Testis (tissue), 5 donors: ENCODE measurements at places on chromosomes 3 and 15. TPM values are rescaled to one million over a fixed set of nuclear protein-coding genes. Genes with fewer than 3 reads are reported as not detected.

CLDN11 gene
- total RNA-seq = 1,538 TPM

WNT5A gene
- 12.4 TPM for total RNA-seq

SNX22 gene
- total RNA-seq = 2.0 TPM

- no peaks in the 10 kb centered on the region for H3K4me1 ChIP-seq
- H3K27me3 ChIP-seq = no peaks in the 10 kb centered on the region
- no peak overlapping the region for H3K4me3 ChIP-seq
- H3K27ac ChIP-seq = no peak overlapping the region
These were observed 36.4 kb downstream of the ETFA start for GRCh38 chr15:76274821-76275220.

GRCh38 chr3:22887664-22888291 lies 315.3 kb upstream of the UBE2E2 start:
- H3K27me3 ChIP-seq = no peaks in the 10 kb centered on the region
- H3K4me1 ChIP-seq = no peaks in the 10 kb centered on the region
- no peak overlapping the region for H3K27ac ChIP-seq
- peak; percentile 42 for DNase-seq
- no peak overlapping the region for H3K4me3 ChIP-seq
- no peaks in the 10 kb centered on the region for H3K36me3 ChIP-seq

DNA sequence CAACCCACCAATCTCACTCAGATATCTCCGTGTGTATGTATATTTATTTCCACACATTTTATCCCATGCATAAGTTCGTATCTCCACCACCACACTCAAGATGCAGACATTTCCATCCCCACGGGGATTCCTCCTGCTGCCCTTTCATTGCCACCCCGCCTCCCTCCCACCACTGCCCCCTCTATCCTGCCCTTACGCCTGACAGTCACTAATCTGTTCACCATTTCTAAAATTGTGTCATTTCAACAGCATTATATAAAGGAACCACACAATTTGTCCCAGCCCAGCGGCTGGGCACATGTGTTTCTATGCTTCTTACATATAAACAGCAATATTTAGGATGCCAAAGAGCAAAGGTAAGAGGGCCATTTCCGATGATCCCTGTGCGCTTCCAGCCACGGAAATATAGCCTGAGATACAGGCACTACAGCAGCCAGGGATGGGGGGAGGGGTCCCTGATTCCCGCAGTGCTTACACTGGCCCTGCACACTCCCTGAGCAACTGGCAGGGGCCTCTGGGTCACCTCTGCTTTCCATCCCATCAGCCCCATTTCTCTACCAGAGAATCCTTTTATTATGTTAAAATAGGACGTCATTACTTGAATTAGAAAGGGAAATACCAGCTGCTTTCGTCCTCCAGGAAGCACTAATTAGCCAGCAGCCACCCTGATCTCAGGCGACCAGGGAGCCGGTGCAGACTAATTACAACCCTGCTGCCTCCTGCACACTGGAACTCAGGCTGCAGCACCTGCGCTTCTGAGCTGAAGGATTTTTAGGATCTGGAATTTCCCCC lies 372.0 kb upstream of the ATP10A start:
- H3K4me3 ChIP-seq = no peak overlapping the region
- DNase-seq = no peak
- H3K4me1 ChIP-seq = no peaks in the 10 kb centered on the region
- H3K36me3 ChIP-seq = no peaks in the 10 kb centered on the region
- H3K27ac ChIP-seq = no peak overlapping the region
- no peaks in the 10 kb centered on the region for H3K27me3 ChIP-seq

- no peak for DNase-seq
- H3K27me3 ChIP-seq = no peaks in the 10 kb centered on the region
- no peak overlapping the region for H3K4me3 ChIP-seq
- H3K27ac ChIP-seq = no peak overlapping the region
- no peaks in the 10 kb centered on the region for H3K36me3 ChIP-seq
These were observed 83.8 kb downstream of the PTPRG start for GRCh38 chr3:61645148-61645547.

GRCh38 chr3:142910280-142910679 lies 21.4 kb upstream of the PCOLCE2 start:
- H3K27ac ChIP-seq = no peak overlapping the region
- no peak overlapping the region for H3K4me3 ChIP-seq
- H3K36me3 ChIP-seq = no peaks in the 10 kb centered on the region
- H3K4me1 ChIP-seq = no peaks in the 10 kb centered on the region
- H3K27me3 ChIP-seq = no peaks in the 10 kb centered on the region

DNA sequence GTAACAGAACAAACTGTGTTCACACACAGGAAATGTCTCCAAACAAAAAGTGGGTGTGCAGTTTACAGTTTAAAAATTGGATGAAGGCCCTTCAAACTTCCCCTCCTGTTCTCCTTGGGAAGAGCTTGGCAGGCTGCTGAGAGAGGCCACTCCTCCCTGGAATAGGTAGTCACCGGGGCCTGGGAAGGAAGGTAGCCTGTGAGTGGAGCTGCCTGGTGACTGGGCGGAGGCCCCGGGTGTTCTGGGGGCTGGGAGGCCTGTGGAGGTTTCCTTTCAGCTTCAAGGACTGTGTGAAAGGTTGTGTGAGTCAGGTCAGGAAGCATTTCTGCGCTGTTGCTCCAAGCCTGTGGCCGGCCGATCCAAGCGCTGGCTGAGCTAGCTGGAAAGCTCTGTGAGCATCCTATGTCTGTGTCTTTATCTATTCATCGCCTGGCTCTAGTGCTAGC lies 14.1 kb downstream of the SLCO3A1 start:
- DNase-seq = peak; percentile 60
- peaks cover 45% of the 10 kb centered on the region for H3K4me1 ChIP-seq
- H3K27me3 ChIP-seq = no peaks in the 10 kb centered on the region
- peak overlapping the region; percentile 84 for H3K27ac ChIP-seq
- H3K4me3 ChIP-seq = no peak overlapping the region
- no peaks in the 10 kb centered on the region for H3K36me3 ChIP-seq

GRCh38 chr3:197539651-197540051 lies 16.1 kb downstream of the BDH1 start:
- H3K4me1 ChIP-seq = no peaks in the 10 kb centered on the region
- H3K36me3 ChIP-seq = no peaks in the 10 kb centered on the region
- H3K27ac ChIP-seq = no peak overlapping the region
- no peak overlapping the region for H3K4me3 ChIP-seq
- no peak for DNase-seq
- no peaks in the 10 kb centered on the region for H3K27me3 ChIP-seq
